ENCODE measurements at places on chromosomes 13 and 19.

DNA sequence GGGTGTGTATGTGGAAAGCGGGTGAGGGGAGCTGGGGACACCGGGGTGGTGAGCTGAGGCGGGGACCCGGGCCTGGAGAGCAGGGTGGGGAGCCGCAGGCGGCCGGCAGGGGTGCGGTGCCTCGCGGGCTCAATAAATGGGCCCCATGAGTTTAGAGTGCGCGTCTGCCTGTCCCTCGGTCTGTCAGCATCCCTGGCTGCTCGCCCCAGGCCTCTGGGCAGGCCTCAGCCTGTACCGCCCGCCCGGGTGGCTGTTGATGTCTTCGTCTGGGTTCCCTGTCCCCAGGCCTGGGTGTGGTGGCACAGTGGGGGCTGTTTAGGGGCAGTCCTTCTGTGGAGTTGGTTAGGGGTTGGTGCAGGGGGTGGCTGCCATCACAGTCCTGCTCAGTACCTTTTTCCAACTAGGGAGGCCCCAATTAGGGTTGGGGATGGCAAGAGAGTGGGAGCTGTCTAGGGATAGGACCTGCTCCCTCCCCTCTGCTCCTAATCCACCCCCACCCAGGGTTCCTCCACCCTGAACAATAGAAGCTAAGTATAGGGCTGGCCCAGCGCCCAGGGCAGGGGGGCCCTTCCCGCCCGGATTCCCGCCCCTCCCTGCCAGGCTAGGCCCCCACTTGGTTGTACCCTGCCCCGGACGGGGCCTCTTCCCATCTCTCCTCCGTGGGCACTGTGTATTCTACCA lies 12.2 kb downstream of the CIC start:
- no peak for DNase-seq

- DNase-seq = no peak
Measured at GRCh38 chr19:52190487-52191293, 838 bp downstream of the PPP2R1A start.

DNA sequence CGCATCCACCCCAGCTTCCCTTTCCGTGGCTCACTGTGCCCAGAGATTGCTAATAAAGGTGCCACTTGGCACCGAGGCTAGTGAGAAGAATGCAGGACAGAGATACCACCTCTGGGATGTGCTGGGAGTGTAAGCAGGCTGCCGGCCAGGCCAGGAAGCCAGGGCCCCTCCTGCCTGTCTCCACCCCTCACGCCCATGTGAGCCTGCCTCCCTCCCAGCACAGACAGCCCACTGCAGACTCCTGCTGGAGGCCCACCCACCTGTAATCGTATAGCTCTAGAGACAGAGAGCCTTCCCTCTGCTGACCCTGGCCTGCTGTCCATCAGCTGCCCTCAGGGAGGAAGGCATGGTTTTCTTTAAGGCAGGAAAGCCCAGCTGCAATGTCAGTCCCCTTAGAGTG lies 13.9 kb downstream of the VSTM2B start:
- no peak for DNase-seq

- DNase-seq = no peak
Measured at GRCh38 chr13:104953588-104953987, 1581.9 kb downstream of the EFNB2 start.

DNA sequence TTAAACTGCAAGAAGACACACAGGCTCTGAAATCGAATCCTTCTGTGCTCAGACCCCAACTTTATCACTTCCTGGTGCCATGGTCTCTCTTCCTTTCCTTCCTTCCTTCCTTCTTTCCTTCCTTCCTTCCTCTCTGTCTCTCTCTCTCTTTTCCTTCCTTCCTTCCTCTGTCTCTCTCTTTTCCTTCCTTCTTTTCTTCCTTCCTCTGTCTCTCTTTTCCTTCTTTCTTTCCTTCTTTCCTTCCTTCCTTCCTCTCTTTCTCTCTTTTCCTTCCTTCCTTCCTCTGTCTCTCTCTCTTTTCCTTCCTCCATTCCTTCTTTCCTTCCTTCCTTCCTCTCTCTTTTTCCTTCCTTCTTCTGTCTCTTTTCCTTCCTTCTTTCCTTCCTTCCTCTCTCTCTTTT lies 127.2 kb upstream of the CACNA1A start:
- DNase-seq = no peak

DNA sequence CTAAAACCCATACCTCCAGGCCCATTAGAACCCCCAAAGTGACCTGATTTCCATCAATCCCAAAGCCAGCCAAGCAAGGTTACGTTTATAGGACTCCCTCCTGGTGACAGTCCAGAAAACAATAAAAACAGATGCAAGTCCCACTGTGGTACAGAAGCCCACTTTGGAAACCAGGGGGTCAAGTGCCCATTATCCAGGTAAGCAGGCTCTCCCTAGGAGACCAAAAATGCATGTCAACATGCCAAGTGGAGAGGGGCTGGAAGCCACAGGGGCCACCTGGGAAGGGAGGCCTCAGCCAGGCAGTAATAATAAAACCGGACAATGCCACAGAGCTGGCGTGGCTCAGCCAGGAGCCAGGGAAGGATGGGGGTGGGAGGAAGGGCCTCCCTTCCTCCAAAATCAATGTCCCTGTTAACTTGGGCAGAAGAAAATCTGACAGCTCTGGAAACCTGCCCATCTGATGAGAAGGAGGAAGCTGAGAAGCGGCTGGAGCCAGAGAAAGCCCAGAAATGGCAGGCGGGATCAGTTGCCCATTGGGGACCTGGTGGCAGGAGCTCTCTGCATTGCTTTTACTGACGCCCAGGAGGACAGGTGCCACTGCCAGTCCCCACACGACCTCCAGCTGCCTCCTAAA lies 160.4 kb downstream of the ZIC5 start:
- no peak for DNase-seq
